ENCODE measurements at places on chromosomes 5 and 9. TPM values are rescaled to one million over a fixed set of nuclear protein-coding genes. Genes with fewer than 3 reads are reported as not detected.
A peak's percentile ranks its signal among the peaks of the same experiment; 100 is the strongest.

- DNase-seq, result no peak
Measured at GRCh38 chr9:81517954-81518353, 171.4 kb downstream of the TLE1 start.

GRCh38 chr5:123151227-123151909, 62.3 kb downstream of the PRDM6 start:
- DNase-seq, result no peak

- no peak for DNase-seq
Measured at GRCh38 chr9:102354041-102354440, 615.6 kb upstream of the GRIN3A start.

DNA sequence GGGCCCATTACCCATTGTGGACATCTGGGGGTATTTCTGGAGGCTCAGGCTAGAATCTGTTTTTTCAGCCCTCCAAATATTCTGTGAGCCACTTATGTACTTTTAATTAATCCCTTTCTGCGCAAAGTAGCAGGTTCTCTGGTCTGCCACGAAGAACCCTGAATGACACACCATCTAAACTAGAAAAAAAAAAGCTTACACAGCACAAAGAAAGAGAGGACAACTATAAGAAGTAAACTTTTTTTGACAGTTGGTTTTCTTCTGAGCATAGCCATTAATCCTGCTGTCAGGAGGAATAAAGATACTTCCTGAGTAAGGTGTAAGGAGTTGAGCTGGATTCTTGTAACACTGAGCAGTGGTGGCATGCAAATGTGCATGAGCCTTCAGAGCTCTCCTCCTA, 327.5 kb downstream of the TMEM232 start:
- DNase-seq, result no peak

DNA sequence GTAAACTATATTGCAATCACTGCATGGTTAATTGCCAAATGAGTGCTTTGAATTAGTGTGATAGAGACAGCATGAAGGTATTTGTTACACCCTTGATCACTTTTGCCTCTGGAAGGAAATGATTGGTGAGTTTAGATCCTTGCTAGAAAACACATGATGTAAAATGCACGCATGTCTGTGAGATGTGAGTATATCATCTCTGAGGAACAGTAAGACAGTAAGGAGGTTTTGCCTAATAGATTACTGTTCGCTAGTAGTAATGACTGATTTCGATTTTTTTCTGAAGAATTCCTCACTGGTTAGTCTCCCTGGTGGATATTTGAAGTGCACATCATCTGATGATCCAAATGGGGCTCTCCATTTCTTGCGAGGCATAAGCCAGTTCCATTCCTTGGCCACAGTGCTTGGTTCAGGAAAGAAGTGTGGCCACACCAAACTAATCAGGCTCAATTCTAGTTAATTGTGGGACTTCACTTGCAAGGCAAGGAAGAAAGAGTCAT, 156.4 kb upstream of the ADRA1B start:
- DNase-seq, result no peak

- no peak for DNase-seq
Measured at GRCh38 chr5:21613971-21614488, 1239.1 kb downstream of the CDH12 start.

DNA sequence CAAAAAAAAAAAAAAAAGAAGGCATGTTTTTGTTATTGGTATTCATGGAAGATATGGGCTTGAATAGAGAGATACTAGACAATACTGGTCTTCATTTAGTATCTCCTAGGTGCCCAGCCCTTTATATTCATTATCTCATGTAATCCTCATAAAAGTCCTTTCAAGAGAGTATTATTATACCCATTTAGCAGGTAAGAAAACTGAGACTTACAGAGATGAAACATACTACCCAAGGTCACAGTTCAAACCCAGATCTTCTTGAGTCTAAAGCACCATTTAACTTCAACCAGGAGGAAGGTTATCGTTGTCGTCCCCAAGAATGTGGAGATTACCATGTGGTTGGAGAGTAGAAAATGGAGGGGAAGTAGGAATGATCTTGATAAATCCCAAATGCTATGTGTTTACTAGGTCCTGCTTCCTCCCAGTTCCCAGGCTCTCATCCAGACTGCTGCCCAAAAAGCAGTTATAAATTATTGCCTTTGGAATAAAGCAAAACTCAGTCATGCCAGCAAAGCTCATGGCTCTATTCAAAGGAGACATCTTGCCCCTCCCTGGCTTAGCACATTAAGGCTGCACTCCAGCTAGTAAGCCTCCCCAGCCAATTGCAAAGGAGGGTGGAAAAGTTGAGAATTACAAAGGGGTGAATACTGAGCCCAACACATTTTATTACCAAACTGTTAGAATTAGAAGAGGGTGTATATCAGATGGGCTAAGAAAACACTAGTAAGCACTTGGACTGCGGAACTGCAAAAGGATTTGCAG, 163.9 kb downstream of the PIK3R1 start:
- peak; percentile 41 for DNase-seq

GRCh38 chr9:33467526-33467925, 6.2 kb downstream of the NOL6 start:
- no peak for DNase-seq

DNA sequence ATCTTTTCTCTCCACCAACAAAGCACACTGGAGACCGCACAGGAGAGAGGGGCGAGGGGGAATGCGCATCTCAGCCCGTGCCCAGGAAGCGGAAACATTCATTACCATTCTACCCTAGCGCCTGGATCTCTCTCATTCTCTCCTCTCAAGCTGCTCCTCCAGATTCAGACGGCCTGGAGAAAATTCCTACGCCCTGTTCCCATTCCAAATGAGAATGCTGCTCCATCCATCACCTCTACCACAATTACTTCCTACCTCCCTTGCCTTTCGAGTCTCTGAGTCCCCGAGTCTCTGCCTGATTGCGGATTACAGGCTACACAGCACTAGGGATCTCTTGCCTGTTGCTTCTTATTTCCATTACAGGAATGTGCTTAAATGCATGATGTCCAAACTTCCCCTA, 6.7 kb downstream of the DDX31 start:
- DNase-seq, result no peak

DNA sequence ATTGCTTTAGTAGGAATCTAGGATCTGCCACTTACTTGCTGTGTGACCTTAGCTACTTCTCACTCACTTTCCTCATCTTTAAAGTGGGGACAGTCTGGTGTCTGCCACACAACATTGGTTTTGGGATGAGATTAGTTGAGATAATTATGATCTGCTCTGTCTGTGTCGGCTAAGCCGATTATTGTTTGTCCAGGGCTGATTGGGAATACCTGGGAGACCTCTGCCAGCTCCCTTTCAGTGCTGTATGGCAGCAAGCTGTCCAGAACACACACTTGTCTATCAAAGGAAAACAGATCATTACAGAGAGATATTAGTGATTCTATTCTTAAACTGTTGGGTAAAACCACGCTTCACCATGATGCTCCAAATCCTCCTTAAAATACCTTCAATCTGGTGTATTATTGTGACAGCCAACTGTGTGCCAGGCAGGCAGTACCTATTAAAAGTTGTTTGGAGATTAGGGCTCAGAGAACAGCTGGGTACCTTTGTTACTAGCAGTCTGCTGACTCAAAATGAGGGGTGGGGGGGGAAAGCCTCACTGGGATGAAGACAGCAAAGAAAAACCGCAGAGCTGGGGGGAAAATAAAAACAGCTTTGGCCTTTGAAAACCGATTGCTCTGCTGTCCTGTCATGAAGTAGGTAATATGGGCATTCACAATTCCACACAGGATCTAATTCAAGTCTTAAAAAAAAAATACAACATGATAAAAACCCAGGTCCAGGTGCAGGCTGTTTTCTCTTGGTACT, 458.4 kb upstream of the C9orf72 start:
- DNase-seq, result no peak

- no peak for DNase-seq
Measured at GRCh38 chr5:96829297-96829696, 21.6 kb upstream of the ERAP1 start.

DNA sequence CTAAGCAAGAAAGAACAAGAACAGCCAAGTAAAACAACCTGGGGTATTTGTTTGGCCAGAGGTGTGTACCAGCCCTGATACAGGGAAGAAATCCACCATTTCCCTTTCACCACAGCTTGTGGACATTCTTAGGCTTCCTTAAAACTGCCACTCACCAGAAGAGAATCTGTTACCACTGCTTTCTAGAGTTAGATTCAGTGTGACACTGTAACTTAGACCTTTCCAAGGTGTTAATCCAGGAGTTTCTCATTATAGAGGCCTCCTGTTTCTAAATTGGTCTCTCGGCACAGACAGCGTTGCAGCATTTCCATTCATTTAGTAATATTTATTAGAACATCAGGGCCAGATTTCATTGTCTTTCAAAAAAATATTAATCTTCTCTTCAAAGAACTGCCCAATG, 55.0 kb downstream of the NIPAL4 start:
- no peak for DNase-seq

DNA sequence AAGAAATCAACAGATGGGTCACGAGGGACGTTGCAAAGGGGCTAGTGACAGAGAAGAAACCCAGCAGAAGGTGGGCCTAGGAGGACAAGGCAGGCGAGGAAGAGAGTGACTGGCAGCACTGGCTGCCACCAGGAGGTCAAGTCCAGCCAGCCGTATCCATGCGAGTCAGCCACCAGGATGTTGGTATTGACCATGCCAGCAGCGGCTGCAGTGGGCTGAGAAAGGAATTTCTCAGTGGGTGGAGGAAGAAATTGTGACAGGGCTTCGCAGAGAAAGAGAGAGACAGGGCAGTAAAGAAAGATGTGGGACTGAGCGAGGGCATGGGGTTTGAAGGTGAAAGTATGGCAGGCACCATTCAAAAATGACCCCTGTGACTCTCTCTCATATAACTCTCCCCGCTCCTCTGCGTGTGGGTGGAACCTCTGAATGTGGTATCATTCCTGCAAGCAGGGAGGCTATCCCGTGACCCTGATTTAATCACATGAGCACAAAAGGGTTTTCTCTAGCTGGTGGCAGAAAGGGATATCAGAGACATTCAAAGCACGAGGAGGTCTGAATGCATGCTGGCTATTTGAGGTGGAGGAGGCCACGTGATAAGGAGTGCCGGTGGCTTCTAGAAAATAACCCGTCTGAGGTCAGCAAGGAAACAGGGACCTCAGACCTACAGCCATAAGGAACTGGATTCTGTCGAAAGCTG, 45.4 kb upstream of the FBXW11 start:
- DNase-seq, result no peak

DNA sequence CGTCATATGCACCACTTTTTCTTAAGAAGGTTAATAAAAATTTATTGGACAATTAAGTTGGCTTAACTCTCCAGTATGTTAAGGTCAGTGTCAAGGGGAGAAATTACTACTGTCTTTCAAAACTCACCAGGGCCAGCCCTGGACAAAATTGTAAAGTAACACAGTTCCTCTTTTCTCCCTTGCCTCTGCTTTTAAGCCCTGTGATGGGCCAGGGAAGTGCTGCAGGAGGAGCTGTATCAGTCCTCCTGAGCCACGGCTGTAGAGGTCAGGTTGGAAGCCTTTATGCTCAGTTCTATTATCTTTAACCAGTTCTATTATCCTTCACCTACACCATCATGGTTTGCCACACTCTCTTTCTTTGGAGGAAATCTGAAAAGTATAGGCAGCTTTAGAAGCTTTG, 11.5 kb upstream of the PPP2R2B start:
- no peak for DNase-seq

DNA sequence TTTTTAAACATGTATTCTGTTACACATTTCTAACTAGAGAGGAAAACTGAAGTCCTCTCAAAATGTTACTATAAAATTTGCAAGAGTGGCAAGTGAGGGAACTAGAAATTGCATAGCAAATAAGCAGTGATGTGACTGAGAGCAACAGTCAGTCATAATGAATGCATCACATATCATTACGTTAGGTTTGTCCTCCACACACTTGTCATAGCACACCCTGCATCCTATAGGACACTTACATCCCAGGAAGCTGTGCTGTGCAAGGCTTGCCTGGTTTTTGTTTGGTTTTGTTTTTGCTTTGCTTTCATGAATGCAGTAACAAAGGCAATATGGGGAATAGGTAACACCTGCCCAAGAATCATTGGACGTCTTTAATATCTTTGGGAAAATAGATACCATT, 10.8 kb downstream of the NFIB start:
- no peak for DNase-seq

- DNase-seq, result no peak
Measured at GRCh38 chr9:20848490-20848889, 164.4 kb downstream of the FOCAD start.

GRCh38 chr9:133711428-133712220, 26.5 kb downstream of the SARDH start:
- no peak for DNase-seq

DNA sequence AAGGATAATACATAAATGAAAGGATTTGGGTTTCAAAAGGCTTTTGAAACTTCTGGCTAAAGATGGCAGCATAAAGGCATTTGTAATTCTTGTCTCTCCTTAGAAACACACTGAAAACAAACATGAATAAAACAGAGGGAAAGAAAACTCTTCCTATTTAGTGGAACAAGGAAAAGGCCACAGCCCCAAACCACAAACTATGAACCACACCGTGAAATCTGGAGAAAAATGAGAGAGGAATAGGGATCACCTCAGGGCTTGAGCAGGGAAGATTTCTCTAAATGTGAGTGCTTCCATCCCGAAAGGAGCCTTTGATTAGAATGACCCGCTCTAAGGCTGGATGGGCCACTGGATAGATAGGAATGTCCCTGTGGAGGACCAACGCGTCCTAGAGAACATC, 119.6 kb downstream of the SEC61B start:
- DNase-seq, result no peak

DNA sequence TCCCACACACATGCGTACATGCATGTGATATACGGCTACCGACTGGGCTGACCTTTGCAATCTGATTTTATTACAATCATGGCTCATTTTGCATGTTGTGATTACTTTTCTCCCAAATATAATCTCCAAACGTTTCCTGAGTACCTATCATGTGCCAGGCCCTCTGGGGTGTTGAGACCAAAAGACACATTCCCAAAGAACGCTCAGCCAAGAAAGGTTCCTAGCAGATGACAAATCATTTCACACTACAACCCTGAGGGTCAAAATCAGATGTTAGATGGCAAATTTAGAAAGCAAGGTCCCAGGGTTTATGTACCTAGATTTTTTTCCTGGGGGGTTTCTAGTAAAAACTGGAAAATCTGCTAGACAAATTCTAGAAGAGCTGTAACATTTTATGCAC, 32.4 kb upstream of the SLC25A51 start:
- DNase-seq, result no peak

- no peak for DNase-seq
Measured at GRCh38 chr5:91361790-91362189, 21.3 kb downstream of the ARRDC3 start.

DMRT2 gene
- polyA plus RNA-seq, result 3.6 TPM

FGF1 gene
- 28.3 TPM for polyA plus RNA-seq

OR13C3 gene
- polyA plus RNA-seq, result not detected

ICE1 gene
- polyA plus RNA-seq, result 40.9 TPM

MAP1B gene
- 13.7 TPM for polyA plus RNA-seq

AFAP1L1 gene
- polyA plus RNA-seq, result 18.4 TPM

MEIKIN gene
- polyA plus RNA-seq, result not detected

PDGFRB gene
- polyA plus RNA-seq, result 167 TPM

WDR38 gene
- 0.37 TPM for polyA plus RNA-seq

FOXD4L4 gene
- not detected for polyA plus RNA-seq

FAM81B gene
- polyA plus RNA-seq, result 6.2 TPM
